ENCODE measurements at places on chromosomes 5 and 9. TPM values are rescaled to one million over a fixed set of nuclear protein-coding genes. Genes with fewer than 3 reads are reported as not detected.

- peak overlapping the region; percentile 89 for H3K4me3 ChIP-seq
- peak overlapping the region; percentile 89 for H3K27ac ChIP-seq
- DNase-seq, result peak; percentile 31
- peaks cover 3% of the 10 kb centered on the region for H3K4me1 ChIP-seq
- no peaks in the 10 kb centered on the region for H3K36me3 ChIP-seq
- H3K27me3 ChIP-seq, result no peaks in the 10 kb centered on the region
These were observed 757 bp downstream of the FXN start for GRCh38 chr9:69036309-69036708.

CAST gene
- 170 TPM for total RNA-seq

- no peaks in the 10 kb centered on the region for H3K36me3 ChIP-seq
- H3K27ac ChIP-seq, result no peak overlapping the region
- DNase-seq, result no peak
- no peak overlapping the region for H3K4me3 ChIP-seq
- no peaks in the 10 kb centered on the region for H3K27me3 ChIP-seq
These were observed 88.6 kb downstream of the ANKRD31 start for GRCh38 chr5:75148051-75148450.

DNA sequence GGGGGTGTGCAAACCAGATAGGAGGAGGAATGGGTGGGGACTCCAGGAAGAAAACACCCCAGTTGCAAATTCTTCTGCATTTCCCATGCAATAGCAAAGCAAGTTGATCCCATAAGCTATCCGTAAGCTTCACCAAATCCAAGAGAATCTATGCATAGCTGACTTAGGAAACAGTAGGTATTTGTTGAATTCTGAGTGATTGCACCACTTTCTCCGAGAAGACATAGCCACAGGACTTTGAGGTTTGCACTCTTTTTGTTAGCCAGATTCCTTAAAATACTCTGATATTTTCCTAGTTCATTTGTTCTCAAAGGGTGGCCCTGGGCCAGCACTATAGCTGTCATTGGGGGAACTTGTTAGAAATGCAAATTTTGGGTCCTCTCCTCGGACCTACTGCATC, 271.9 kb downstream of the SLIT3 start:
- no peaks in the 10 kb centered on the region for H3K27me3 ChIP-seq
- no peaks in the 10 kb centered on the region for H3K4me1 ChIP-seq
- no peak for DNase-seq
- H3K4me3 ChIP-seq, result no peak overlapping the region
- no peak overlapping the region for H3K27ac ChIP-seq

DNA sequence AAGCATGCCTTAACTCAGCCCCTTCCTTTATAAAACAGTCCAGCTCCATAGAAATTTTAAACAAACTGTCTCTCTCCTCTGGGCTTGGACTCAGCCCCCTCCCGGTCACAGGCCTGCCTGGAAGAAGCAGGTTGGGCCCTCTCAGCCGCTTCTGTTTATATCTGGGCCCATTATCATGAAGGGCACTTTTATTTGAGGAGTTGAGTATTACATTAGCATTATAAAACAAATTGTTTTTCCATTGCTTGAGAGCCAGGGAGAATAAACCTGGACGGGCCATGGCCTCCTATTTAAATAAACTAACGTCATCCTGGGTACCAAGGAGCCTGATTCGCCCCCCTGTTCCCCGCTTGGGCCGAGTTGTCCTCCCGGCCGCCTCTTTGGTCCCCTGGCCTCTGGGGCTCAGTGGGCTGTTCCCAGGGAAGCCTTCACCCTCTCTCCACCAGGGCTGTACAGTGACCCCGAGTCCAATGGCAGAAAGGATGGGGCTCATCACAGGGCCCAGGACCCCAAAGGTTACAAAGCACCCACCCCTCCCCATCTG, 13.2 kb downstream of the IRX2 start:
- no peaks in the 10 kb centered on the region for H3K27me3 ChIP-seq
- H3K4me1 ChIP-seq, result no peaks in the 10 kb centered on the region
- H3K4me3 ChIP-seq, result no peak overlapping the region

- no peak overlapping the region for H3K4me3 ChIP-seq
- no peaks in the 10 kb centered on the region for H3K36me3 ChIP-seq
- H3K27ac ChIP-seq, result peak overlapping the region; percentile 18
- DNase-seq, result no peak
These were observed 4.5 kb downstream of the SLF1 start for GRCh38 chr5:94623011-94623410.

LECT2 gene
- total RNA-seq, result 6.0 TPM

- H3K36me3 ChIP-seq, result no peaks in the 10 kb centered on the region
- no peak overlapping the region for H3K4me3 ChIP-seq
- no peak for DNase-seq
- no peaks in the 10 kb centered on the region for H3K27me3 ChIP-seq
- no peaks in the 10 kb centered on the region for H3K4me1 ChIP-seq
These were observed 313.9 kb downstream of the HTR1A start for GRCh38 chr5:63648376-63648775.

MRPS2 gene
- total RNA-seq, result 55.6 TPM

GRCh38 chr5:41893074-41893851, 10.9 kb upstream of the RIMOC1 start:
- H3K4me1 ChIP-seq, result no peaks in the 10 kb centered on the region
- no peaks in the 10 kb centered on the region for H3K27me3 ChIP-seq
- no peak overlapping the region for H3K27ac ChIP-seq
- H3K4me3 ChIP-seq, result no peak overlapping the region

SQSTM1 gene
- 345 TPM for total RNA-seq

CAMK2A gene
- 0.23 TPM for total RNA-seq

TUSC1 gene
- total RNA-seq, result 5.8 TPM

GRCh38 chr9:129322022-129322621, 144.1 kb upstream of the IER5L start:
- H3K36me3 ChIP-seq, result no peaks in the 10 kb centered on the region
- no peak for DNase-seq
- H3K4me3 ChIP-seq, result no peak overlapping the region
- H3K27ac ChIP-seq, result peak overlapping the region; percentile 73

DNA sequence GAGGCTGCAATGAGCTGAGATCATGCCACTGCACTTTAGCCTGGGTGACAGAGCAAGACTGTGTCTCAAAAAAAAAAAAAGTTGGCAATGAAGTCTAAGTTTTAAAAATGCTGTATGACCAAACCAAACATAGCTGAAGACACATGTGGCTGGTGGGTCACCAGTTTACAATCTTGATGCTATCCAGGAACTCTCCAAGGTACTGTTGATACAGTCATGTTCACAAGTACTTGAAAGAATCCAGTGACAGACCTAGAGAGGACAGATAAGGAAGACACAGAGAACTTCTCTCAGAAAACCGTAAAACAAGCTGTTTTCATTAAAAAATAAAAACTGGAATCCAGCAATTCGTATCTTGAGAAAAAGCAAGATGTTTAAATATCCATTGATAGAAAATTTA, 95.7 kb downstream of the ACTBL2 start:
- H3K36me3 ChIP-seq, result no peaks in the 10 kb centered on the region
- no peak overlapping the region for H3K4me3 ChIP-seq
- H3K4me1 ChIP-seq, result no peaks in the 10 kb centered on the region
- H3K27me3 ChIP-seq, result no peaks in the 10 kb centered on the region
- H3K27ac ChIP-seq, result no peak overlapping the region

- no peak for DNase-seq
- no peaks in the 10 kb centered on the region for H3K36me3 ChIP-seq
- no peaks in the 10 kb centered on the region for H3K4me1 ChIP-seq
- H3K4me3 ChIP-seq, result no peak overlapping the region
These were observed 113.3 kb upstream of the SPATA31D4 start for GRCh38 chr9:81814794-81815464.

DNA sequence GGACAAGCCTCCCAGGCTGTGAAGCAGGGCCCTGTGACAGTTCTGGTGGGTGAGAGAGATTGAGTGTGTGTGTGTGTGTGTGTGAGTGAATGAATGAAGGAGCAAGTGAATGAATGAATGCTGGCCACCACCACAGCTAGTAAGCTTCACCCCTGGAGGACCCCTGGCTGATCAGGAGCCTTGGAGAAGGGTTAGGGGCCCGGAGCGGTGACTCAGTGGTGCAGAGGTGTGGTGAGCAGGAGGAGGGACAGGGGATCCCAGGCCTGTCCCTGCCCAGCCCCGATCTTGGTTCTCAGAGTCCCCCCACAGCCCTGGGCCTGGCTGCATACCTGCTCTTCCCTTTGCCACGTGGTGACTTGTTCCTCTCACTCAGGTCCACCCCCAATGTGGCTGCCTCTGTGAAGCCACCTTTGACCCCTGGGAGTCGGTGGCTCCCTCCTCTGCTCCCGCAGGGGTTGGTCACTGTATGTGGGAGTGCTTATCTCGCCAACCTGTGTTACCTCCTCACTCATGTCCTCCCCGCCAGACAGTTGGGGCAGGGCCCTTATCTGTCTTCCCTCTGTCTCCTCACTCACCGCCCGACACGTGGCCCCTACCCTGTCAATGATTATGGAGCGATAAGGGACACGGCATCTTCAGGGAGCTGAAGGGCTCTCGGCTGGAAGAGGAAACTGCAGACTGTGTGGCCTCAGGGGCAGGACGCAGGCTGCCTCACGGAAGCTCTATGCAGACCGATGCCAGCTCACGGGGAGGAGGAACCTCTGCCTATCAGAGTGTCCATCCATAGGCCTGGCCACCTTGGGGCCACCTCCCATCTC, 99.9 kb upstream of the PITX1 start:
- H3K27me3 ChIP-seq, result no peaks in the 10 kb centered on the region
- H3K4me1 ChIP-seq, result no peaks in the 10 kb centered on the region
- no peak overlapping the region for H3K4me3 ChIP-seq
- DNase-seq, result no peak

- H3K4me1 ChIP-seq, result no peaks in the 10 kb centered on the region
- H3K27ac ChIP-seq, result no peak overlapping the region
- H3K36me3 ChIP-seq, result no peaks in the 10 kb centered on the region
- DNase-seq, result no peak
These were observed 226.2 kb downstream of the CACNA1B start for GRCh38 chr9:138103849-138104206.

DNA sequence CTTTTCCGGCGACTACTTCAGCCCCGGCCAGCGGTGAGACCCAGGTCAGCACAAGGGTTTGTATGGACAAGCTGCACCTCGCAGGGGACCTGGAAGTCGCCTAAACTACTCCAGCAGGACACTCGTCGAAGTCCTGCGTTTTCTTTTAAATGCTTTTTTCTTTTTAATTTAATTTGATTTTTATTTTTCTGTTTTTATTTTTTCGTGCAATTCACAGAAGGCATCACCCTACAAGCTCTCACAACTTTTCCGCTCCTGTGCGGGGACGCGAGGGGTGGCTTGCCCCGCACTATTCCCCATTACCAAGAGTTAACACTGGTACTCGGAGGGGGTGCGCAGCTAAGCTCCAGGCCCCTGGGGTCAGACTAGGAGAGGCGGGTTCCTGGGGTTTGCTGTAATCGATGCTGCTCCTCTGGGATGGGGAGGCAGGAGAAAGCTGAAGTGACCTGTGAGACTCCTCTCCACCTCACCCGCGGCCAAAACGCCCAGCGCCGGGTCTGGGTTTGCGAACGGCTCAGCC, 1.3 kb downstream of the EDIL3 start:
- no peak for DNase-seq
- no peaks in the 10 kb centered on the region for H3K36me3 ChIP-seq
- H3K4me3 ChIP-seq, result no peak overlapping the region
- H3K4me1 ChIP-seq, result no peaks in the 10 kb centered on the region
- H3K27me3 ChIP-seq, result peaks cover 9% of the 10 kb centered on the region
- H3K27ac ChIP-seq, result no peak overlapping the region
